AG09309 (cell line): ENCODE measurements at places on chromosomes 6 and 20.
A peak's percentile ranks its signal among the peaks of the same experiment; 100 is the strongest.

DNA sequence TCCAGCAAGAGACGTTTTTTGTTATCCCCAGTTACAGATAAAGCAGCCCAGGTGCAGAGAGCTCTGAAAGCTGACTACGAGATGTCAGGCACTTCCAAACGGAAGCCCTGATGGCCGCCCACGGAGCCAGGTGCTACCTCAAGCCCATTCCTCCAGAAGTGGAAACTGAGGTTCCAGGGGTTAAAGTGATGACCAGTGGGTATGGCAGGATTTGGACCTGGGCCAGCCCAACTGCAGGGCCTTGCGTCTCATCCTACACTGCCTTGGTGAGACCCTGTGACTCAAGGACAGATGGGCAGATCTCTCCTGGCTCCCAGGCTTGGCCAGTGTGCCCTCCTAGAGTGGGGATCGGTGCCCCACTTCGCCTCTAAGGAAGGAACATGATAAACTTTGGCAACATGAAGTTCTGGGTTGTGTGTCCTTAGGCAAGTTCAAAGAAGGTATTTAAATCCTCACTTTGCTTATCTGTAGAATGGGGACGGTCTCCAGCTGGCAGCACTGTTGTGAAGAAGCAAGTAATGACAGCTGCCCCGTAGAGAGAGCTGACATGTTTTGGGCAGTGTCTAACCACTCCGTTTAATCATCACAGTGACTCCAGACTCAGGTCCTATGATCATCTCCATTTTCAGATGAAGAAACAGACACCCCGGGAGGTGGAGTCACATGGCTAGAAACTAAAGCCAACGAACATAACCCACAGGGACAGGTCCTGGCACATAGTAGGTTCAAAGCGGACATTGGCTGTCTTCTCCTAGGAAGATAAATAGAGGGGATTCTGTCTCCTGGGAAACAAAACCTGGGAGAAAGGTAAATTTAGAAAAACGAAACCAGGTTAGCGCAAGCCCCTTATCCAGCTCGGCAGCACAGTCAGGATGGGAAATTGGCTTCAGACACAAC lies 34.4 kb upstream of the CDH22 start:
- no peak for DNase-seq

DNA sequence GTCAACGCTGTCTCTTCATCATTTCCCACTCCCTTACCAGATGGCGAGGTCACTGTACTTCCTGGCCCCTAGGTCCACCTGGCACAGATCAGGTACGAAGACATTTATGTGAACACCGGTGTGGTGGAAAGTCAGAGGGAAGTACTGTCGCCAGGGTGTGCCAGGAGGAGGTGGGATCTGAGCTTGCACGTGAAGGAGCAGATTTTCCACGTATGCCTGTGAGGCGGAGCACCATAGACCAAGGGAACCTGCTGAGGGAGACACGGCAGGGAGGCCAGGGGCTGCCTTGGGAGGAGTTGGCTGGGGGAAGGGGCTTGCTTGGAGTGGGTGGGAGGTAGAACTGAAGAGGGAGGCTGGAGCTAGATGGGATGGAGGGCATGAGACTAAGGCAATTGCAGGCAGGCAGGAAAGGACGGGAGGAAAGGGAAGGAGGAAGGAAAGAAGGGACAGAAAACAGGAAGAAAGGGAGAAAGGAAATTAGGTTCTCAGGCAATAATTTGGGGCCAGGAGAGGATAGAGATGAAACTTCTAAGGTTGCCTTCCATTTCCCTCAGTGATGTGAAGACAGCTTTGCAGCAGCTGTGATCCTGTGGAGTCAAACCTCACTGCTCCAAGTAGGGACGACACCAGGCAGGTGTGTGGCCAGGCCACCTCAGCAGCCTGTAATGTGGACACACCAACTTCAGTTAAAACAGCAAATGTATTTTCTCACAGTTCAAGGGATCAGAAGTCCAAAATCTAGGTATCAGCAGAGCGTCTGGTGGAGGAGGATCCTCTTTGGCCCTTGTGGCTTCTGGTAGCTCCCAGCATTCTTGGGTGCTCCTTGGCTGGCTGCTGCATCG lies 46.8 kb downstream of the CHMP4B start:
- DNase-seq: no peak

GRCh38 chr6:83303426-83303825 lies 110.3 kb downstream of the RWDD2A start:
- DNase-seq: no peak

- DNase-seq: no peak
Observed at GRCh38 chr6:159766906-159767305, 5.1 kb downstream of the ACAT2 start.

DNA sequence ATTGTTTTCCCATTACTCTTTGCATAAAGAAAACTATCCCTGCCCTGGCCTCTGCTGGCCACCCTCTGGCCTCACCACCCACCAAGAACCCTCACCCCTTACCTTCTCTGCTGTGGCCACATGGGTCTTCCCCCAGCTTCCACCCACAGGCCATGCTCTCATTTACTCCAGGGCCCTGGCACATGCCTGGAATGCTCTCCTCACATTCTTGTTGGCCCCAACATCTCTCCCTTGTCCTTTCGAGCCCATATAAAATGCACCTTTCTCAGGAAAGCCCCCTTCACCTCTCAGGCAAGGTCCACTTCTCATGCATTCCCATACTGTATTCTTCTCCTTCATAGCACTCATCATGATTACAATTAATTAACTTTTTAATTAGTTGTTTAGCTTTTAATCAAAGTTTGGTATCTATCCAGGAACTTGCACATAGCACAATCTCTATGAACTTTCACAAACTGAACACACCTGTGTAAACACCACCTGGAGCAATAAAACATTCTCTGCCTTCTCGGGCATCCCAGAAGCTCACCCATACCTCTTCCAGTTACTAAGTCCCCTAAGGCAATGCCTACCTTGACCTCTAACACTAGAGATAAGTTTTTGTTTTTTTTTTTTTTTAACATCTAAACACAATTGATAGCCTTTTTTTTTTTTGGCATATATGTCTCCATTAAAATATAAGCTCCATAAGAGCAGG lies 617.2 kb downstream of the PTPRT start:
- no peak for DNase-seq

- no peak for DNase-seq
Observed at GRCh38 chr6:149122850-149123821, 194.4 kb upstream of the TAB2 start.

DNA sequence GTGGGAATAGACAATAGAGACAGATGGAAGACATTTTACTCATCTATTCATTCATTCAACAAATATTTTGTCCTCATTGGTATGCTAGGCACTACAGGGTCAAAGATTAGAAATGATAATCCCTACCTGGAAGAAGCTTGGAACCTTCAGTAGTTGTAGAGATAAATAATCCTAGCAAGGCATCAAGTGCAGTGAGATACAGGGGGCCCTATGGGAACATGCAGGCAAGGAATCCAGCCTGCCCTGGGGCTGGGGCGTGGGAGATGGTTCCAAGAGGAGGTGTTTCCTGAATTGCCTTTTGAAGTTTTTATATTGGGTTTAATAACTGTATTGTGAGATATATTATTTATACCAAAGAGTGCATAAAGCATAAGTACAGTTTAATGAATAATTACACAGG lies 64.5 kb downstream of the TRMT11 start:
- no peak for DNase-seq

- peak; percentile 68 for DNase-seq
Observed at GRCh38 chr20:47315339-47316056, 41.0 kb downstream of the ZMYND8 start.

GRCh38 chr6:168122521-168122920 lies 43.5 kb upstream of the FRMD1 start:
- DNase-seq: no peak

DNA sequence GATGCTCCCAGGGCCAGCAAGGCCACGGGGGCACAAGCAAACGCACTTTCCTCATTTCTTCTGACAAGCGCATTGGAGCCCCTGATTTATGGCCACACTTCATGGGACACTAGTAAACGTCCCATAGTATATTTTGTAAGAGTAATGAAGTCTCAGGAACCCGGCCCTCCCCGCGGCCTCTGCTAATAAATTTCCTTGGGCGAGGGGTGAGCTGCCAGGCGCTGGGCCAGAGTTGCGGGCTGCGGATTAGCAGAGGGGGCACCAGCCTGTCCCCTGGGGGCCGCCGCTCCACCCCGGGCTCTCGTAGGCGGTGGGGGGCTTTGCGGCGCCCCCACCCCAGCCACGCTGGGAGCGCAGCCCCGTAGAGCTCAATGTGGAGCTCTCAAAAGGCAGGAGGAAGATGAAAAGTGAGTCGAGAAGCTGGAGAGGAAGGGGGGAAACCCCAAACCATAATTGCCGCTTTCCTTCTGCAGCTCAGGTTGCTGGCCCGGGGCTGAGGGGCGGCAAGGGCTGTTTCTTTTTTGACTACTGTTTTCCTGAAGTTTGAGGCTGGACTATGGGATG lies 173.6 kb downstream of the CDC5L start:
- DNase-seq: no peak

DNA sequence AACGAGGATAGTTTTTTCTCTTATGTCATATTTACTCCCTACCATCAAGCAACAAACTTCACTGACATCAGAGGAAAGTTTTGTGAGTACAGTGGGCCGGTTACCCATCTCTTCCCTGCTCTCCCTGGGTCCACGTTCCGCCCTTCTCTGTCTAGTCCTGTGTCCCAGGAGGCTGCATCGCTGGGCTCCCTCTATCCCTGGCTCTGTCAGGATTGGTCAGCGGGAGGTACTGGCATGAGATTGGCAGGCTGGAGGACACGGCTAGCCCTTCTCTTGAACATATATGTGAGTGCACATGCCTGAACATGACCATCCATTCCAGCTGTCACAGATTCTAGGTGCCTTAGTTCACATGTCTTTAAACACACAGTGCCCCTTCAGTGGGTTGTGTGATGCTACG lies 30.3 kb upstream of the TMEM181 start:
- no peak for DNase-seq

- DNase-seq: no peak
Observed at GRCh38 chr6:157528931-157529653, 148.1 kb downstream of the ZDHHC14 start.

DNA sequence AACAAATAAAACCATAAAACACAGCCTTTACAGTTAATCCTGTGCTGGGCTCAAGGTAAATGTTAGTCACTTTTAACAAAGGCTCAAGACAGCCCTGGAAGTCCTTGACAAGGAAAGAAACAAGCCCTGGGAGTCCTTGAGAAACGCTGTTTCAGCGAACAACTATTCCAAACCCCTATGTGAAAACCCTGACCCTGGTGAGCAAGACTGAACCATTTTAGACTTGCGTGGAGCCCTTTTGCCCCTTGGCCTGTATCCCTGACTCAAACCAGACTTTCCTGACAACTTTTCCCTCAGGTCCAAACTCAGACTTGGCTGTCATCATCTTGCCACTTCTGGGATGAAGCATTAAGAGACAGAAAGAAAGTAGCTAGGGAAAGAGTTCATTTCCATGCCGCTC lies 180.4 kb downstream of the AIG1 start:
- no peak for DNase-seq

DNA sequence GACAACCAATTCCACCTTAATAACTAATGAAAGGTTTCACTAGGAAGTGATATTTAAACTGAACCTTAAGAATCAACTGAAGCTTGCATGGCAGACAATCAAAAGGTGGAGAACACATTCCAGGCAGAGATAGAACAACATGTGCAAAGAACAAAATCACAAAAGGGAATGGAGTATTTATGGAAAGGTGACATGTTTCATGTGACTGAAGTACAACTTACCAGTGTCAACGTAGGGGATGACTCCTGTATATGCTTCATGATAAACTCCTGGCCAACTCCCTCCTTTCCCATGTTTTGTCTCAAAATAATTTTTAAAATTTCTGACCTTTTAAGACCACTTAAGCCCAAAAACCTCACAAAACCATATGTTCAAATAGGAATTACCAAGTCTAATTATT lies 6.6 kb downstream of the PLN start:
- no peak for DNase-seq

DNA sequence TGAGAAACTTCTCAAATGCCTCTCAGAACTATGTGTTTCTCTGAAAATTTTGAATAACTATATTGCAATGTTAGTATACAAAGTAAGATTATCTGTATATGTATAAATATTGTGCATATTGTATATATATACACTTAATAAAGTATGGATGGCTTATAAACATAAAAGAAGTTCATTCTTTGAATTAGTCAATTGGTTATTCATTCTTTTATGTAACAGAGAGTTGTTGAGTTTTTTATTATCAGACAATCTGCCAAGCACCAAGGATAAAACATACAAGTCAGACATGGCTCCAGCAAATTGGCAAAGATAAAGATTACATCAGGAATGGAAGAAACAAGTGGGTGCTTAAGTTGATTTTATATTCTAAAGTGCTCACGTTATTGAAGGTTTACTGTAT lies 289.1 kb upstream of the EYS start:
- no peak for DNase-seq

- no peak for DNase-seq
Observed at GRCh38 chr6:94535798-94536197, 1041.5 kb upstream of the MANEA start.

GRCh38 chr6:147765541-147765940 lies 257.1 kb downstream of the SAMD5 start:
- DNase-seq: no peak

DNA sequence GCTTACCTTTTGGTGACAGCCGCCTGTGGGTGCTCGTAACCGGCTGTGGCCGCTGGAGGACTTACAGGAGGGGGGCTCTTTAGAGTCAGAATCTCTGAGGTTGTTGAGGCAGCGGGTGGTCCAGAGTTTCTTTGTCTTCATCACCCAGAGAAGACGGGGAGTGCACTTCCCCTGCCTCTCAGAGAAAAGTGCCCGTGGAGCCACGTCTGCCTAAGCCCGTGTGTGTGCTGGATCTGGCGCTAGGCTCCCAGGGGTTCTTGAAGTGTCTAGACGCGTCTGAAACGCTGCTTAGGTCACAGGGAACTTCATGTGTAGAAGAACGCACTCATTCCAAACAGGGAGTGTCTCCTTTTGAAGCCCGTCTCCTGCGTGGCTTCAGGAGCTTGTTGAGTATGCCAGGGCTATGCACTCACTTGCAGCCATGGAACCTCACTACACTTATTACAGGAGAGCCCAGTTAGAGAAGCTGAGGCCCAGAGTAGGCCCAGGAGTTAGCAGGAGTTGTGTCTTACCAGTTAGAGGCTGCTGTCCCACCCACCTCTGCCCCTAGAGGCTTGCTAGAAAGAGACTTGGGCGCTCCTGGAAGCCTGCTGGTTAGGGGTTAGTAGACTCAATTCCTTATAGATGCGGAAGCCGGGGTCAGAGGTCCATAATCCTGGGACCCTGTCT lies 1.3 kb downstream of the LSM14B start:
- no peak for DNase-seq

GRCh38 chr6:21181866-21182265 lies 411.7 kb upstream of the SOX4 start:
- no peak for DNase-seq

- no peak for DNase-seq
Observed at GRCh38 chr6:29014729-29015608, 9.9 kb upstream of the ZNF311 start.

- DNase-seq: no peak
Observed at GRCh38 chr6:37072526-37072925, 67.1 kb downstream of the FGD2 start.

- DNase-seq: no peak
Observed at GRCh38 chr6:56311061-56311460, 63.7 kb upstream of the COL21A1 start.

DNA sequence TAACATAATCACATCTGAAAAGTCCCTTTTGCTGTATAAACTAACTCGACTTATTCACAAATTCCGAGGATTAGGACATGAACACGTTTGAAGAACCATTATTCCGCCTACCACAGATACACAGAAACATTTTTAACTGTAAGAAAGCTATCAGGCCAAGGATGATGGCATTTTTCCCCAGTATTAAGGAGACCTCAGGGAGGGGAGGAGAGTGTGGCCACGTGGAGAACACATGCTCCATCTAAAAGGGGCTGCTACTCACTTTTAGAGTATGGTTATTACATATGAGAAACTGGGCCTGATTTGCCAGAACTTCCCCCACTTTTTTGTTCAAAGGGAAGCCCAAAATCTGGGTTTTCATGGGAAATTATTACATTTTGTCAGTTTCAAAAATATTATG lies 153.4 kb downstream of the EYA2 start:
- DNase-seq: no peak
